DMS79 (cell line): ENCODE measurements at places on chromosomes 7 and 10.
A peak's percentile ranks its signal among the peaks of the same experiment; 100 is the strongest.

DNA sequence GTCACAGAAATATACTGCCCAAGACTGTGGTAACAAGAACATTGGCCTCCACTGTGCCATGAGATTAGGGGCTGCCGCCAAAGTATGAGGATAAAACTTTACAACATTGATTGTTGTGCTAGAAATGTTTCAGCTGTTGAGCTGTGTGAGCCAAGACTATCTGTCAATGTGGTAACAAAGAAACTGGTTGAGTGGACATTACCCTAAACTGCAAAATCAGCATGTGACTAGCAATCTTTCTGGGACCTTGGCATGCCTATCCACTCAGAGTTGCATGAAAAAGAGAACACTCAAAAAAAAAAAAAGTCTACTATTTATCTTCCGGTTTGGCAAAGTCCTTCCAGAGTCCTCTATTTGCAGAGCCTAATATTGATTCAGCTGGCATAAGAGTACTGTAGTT is 605.6 kb upstream of the CNTNAP2 start:
- no peak for DNase-seq

DNA sequence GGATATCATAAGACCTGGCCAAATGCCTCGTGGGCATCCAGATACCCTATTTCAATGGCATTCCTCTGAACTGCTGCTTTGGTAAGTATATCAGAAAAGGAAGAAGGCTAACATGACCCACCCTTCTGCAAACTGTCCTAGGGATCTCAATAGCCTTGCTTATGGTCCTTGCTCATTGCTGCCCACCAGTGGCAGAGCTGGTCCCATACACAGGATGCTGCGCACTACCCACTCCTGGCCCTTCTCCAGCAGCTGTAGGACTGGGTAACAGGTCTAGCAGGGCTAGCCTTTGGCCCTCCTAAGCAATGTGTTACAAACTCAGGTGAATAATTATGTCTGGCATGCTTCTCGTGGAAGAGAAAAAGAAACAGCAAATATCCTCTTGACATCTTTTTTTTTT is 72.5 kb downstream of the C10orf90 start:
- DNase-seq = no peak

GRCh38 chr10:51651063-51651462 is 48.3 kb downstream of the CSTF2T start:
- no peak for DNase-seq

DNA sequence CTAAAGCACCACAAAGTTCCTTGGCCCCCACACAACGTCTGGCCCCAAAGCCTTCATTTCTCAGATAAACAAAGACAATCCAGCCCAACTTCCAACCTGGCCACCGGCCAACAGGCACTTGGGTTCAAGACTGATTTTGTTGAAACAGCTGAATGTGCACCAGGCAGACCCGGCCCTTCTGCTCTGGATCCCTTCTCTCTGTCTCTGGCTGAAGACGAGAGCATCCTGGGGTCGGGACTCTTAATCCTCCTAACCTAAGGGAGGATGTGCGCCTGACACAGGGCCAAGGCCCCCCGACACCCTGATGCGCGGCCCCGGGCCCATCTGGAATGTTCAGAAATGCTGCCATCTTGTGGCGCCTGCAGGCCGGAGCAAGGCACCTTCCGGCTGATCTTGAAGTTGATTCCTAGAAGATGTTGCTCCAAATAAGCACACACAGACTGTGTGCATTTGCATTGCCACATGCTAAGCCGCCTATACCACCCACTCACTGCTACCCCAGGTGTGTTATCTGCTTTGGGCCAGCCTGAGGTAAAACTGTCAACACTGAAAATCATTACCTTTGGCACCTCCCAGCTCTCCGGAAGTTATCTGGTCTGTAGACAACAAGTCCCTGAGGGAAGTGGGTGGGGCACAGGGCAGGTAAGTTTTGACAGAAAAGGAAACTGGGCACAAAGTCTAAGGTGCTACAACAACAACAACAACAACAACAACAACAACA is 98.4 kb upstream of the HABP2 start:
- no peak for DNase-seq

- no peak for DNase-seq
These were observed 23.1 kb upstream of the SDHAF3 start for GRCh38 chr7:97094284-97094930.

DNA sequence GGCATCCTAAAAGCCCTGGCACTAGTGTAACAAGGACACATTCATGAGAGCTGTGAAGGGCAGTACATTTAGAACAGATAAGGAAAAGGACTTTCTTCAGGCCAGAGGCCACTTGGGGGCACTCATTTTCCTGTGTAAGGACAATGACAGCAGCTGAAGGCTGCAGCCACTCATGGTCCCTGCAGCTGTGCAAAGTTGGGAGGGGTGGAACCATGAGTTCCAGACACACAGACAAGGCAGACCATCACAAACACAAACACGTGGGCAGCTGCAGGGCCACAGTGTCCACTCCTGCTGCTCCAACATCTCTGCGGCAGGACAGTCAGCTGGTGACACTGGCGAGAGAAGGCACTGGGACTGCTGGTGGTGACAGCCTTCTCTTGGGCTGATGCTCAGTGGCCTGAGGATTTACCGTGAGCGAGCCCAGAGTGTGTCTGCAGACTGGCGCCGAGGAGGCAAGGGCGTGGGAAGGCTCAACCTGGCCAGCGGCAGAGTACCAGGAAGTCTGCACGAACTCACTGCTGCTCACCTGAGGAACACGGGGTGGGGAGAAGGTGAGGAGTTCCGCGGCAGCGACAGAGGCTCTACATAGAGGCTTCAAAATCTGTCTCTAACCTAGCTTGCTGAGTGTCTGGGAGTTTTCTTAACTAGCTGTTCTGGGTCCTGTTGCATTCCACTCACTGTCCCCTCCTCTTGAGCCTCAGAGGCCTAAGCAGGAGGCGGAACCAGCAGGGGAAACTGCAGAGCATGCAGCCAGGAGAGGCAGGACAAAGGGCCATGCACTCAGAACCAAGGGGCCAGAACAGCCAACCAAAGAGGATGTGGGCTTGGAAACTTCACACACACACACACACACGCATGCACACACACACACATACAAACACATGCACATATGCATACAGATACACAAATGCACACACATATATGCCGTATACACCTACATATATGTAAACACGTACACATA is 76.5 kb upstream of the DDC start:
- DNase-seq = no peak

DNA sequence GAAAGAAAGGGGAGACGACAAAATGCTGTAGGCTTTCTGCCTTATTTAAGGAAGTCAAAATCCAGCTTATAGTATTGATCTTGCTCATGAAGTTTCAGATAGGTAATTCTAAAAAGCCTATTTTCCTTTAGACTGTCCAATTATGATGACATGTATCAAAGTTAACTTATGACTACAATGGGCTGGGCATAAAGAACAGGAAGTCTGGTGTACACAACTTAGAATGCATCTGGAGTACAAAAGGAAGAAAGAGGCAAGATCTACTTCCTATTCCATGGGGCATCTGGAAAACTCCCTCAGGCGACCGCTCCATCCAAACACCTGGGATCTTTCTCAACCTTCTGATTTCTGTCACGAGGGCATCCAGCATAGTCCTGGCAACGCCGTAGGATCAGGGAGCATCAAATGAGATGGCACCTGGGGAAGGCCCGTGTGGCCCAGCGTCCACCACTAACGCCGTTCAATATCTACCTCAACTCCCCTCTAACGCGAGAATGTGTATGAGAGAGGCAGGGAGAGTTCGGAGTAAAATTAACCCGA is 512 bp downstream of the FAM24B start:
- peak; percentile 7 for DNase-seq

- peak; percentile 66 for DNase-seq
These were observed 3.9 kb downstream of the LFNG start for GRCh38 chr7:2523461-2523936.

DNA sequence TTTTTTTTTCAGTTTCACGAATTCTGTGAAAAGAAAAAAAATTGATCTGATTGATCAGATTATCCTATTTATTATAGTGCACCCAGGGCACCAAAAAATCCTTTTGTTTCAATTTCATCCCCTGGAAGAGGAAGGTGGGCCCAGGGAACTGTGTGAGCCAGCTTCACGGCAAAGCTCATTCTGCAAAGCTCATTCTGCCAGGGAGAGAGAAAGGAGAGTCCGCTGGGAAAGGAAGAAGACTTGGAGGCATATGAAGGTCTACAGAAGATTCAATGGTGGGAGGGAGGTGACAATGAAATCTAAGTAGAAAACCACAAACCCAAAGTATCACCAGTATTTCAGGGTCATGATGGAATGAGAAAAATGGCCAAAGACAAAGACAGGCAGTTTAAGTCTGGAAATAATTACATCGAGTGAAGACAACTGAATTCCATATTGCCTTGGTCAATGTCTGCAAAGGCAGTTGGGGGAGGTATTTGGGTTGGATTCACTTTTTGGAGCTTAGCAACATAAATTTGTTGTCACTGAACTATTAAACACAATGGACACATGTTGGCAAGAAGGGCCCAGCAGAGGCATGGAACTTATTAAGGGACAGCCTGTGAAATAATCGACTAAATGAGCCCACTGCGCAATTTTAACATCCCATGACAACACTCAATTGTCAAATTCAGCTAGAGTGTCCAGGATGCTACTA is 587.8 kb upstream of the MKI67 start:
- no peak for DNase-seq

DNA sequence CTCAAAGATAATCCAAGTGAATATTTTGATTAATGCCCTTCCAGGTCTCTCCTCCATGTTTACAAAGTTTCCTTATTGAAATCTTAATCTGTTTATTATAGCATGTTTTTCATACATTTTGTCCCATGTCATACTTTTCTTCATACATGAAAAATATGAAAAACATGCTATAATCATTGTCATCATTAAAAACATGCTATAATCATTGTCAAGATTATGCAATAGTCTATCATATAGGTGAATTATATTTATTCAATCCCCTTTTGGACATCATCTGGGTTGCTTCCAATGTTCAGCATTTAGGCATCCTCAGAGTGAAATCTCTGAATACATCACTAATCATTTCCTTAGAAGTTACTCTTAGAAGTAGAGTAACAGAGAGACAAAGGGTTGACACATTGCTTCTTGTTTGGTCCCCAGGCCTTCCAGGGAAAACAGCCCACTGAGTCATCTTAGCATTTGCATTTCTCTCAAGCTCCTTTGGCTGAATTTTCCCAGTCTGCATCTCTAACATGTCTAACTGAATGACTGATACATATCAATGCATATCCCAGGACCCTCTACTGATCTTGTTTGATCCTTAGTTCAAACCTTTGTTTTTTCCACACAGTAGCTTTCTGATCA is 87.0 kb downstream of the SGMS1 start:
- DNase-seq = no peak

- DNase-seq = no peak
These were observed 68.5 kb downstream of the EZH2 start for GRCh38 chr7:148815612-148816011.

GRCh38 chr10:85611746-85612377 is 754.7 kb downstream of the GRID1 start:
- DNase-seq = no peak

DNA sequence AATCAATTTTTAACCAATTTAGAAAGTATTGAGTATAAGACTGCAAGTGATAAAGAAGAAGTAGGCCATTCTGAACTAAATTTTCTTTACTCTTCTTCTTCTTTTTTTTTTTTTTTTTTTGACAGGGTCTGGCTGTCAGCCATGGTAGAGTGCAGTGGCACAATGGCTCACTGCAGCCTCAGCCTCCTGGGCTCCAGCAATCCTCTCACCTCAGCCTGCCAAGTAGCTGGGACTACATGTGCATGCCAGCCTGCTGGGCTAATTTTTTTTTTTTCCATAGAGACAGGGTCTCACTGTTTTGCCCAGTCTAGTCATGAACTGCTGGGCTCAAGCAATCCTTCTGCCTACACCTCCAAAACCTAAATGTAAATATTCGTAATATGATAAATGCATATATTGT is 63.2 kb downstream of the DGKB start:
- no peak for DNase-seq

DNA sequence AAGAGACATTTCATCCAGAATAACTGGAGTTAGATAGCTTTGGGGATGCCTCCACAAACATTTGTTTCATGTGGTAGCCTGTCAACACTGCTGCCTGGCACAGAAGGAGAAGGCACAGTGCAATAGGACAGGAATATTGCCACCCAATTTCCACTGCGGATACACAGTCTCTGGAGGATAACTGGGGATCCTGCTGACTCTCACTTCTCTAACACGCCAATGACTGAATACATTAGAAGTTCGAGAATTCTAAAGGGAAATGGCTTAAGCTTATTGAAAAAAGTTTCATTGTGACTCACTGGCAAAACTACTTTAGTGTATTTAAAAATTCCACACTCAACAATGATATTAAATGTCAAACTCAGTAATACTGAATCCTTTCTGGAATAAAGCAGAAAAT is 12.9 kb downstream of the ARL3 start:
- DNase-seq = no peak

- DNase-seq = no peak
These were observed 145.1 kb downstream of the FGFR2 start for GRCh38 chr10:121453160-121453559.

GRCh38 chr7:24734306-24734705 is 23.0 kb downstream of the GSDME start:
- DNase-seq = no peak

GRCh38 chr10:20713420-20713819 is 183.7 kb downstream of the NEBL start:
- no peak for DNase-seq

GRCh38 chr10:42111661-42112330 is 526.6 kb downstream of the ZNF33B start:
- no peak for DNase-seq

GRCh38 chr10:34333513-34333912 is 481.6 kb downstream of the PARD3 start:
- DNase-seq = no peak

- DNase-seq = no peak
These were observed 287.4 kb downstream of the CELF2 start for GRCh38 chr10:11304906-11305585.

DNA sequence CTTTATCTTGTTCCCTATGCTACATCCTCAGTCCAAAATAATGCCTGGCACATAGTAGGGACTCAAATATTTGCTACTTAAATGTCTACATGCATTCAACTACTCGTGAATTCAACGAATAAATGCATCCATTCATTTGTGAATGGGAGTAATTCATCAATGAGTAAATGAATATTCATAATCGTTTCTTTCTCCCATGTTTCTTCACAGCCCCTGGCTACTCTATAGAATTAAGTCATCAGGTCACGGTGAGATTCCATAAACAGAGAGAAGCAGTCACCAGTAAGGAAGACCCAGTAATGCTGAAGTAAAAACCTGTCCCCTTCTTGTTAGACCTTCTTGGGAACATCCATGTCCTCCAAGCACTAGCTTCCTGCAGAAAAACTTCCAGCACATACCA is 48.4 kb downstream of the ATE1 start:
- no peak for DNase-seq

GRCh38 chr10:15222511-15222910 is 54.0 kb upstream of the NMT2 start:
- no peak for DNase-seq

DNA sequence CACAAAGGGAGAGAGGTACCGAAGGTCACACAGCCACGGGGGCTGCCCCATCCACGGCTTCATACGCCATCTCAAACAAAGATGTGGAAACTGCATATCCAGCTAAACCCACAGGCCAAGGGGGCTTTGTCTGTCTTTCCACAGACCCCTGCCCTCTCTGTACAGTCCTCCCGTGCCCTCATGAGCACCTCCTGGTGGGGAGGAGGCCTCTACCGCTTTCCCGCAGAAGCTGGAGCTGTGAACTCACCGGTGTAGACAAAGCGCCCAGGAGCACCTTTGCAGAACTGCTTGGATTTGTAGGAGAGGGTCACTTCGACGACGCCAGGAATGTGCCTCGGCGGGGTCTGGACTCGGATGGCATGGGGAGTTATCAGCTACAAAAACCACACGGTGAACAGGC is 97.2 kb downstream of the EBF3 start:
- no peak for DNase-seq
